Thoracic aorta (tissue), 2 donors: ENCODE measurements at places on chromosomes 7 and 10.

- DNase-seq, result no peak
These were observed 114.4 kb upstream of the NANOS1 start for GRCh38 chr10:118915161-118915560.

DNA sequence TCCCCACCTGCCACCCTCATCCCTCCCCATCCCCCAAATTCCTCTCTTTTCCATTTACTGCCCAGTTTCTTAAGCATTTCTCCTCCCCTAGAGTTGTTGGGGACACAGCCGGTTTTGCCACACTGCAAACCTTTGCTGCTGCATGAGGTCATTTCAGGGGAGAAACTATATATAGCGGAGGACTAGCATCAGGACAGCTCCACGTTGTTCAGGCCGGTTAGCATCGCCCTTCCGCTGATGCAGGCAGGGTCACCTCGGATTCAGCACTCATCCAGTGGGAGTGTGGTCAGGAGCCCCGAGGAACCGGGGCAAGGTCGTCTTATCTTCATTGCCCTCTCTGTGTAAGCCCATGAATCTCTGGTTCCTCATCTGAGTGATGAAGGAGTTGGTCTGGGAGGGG lies 15.6 kb downstream of the UBTD1 start:
- DNase-seq, result no peak

DNA sequence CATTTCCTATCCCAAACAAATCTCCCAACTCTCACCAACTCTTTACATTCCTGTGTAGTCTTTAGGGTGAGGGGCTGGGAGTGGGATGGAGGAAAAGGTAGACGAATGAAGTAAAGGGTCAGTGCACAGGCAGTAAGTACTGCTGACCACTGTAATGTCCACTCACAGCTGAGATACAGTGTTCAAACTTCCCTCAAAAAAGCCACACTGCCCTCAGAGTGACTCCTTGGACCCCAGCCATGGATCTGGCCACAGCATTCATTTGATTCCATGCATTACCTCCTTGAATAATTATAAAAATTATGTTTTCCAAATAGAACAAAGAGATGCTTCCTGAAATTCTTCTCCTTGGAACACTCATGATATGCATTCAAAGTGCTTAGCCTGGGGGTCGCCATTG lies 19.8 kb upstream of the HIPK2 start:
- DNase-seq, result no peak

- DNase-seq, result no peak
These were observed 12.3 kb downstream of the ORAI2 start for GRCh38 chr7:102445674-102446071.

- DNase-seq, result no peak
These were observed 12.3 kb upstream of the ACSM6 start for GRCh38 chr10:95181726-95182125.

DNA sequence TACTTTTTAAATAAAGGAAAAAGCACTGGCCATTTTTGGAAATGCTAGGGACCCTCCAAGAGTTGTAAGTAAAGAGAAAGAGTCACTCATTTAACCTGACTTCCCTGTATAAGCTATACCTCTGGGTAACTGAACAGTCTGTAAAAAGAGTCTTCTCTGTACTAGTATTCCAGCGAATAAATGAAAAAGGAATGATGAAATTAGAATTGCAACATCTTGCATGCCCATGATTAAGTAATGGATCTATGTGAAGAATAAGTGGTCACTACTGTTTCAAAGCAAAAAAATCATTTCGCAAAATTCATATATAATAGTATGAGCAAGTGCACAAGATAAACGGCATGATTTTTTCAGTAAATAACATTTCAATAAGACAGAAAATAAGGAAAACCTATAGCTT lies 116.8 kb downstream of the ZFAND4 start:
- no peak for DNase-seq

DNA sequence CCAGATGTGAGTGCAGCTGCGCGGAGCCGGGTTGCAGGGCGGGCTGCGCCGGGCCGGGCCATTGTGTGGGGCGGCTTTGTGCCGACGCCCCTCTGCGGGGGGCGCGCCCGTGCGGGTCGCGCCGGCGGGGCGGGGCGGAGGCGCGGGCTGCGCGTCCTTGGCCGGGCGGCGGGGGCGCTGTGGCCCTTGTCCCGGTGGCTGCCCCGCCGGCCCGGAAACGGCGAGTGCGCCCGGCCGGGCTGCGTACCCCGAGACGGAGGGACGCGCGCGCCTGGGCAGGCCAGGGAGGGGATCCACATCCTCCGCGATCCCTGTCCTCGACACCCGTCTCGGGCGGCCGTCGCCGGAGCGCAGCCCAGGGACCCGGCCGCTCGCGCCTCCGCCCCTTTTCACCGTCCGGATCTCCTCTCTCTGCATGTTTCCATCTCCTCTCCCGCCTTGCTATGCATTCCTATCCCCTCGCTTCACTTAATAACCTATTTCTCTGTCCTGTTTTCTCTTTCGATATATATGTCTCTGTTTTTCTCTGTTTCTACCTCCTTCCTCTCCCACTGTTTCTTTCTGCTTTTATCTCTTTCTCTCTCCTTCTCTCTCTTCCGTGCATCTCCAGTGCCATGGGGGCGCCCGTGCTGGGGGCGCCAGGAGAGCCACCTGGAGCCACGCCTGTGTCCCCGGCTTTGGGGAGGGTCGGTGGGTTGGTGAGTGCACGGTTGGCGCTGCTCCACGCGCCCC lies 765 bp downstream of the PFKFB3 start:
- no peak for DNase-seq

GRCh38 chr10:104456802-104457542 lies 103.3 kb downstream of the CFAP58 start:
- DNase-seq, result no peak
